Activated CD8-positive, alpha-beta memory T cell treated with anti-CD3 and anti-CD28 coated beads for 4 hours (primary cell): ENCODE measurements at places on chromosomes 13 and 19.
A peak's percentile ranks its signal among the peaks of the same experiment; 100 is the strongest.

DNA sequence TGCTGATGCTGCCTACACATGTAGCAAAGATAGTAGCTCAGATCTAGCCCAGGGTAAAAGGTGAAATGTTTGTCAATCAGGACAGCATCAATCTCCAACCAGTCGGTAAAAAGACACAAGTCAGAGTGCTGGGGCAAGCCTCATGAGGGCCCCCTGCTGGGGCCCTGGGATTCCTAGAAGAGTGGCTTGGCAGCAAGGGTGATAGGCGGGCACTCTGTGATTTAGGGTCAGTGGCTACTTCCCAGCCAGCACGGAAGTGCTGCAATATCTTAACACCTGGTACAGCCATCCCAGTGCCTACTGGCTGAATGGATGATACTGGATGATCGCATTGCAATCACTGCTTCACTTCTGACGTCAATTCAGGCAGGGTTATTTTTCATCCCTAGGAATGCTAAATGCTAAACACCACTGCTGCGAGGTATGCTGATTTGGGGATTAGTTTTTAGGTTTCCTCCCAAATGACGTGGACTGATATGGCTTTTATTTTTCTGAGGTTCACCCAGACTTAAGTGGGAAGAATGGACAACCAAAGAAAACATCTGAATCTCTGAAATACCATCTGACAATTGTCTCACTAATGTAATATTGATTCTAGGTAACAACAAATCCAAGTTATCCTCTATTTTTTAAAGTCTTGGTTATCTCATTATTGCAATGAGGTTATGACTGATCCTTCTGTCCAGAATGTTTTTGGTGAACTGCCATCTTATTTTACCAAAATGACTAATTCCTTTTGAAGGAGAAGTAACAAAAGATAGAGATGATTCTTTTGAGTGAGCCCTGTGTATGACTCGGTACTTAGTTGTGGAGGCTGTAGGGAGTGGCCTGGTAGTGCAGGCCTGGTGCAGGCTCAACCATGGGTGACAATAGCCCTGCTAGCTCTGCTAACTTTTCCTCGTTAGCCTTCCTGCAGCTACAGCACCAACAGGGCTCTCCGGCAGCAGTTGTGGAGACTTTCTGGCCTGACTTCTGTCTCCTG lies 432.5 kb downstream of the FGF9 start:
- no peak for DNase-seq

DNA sequence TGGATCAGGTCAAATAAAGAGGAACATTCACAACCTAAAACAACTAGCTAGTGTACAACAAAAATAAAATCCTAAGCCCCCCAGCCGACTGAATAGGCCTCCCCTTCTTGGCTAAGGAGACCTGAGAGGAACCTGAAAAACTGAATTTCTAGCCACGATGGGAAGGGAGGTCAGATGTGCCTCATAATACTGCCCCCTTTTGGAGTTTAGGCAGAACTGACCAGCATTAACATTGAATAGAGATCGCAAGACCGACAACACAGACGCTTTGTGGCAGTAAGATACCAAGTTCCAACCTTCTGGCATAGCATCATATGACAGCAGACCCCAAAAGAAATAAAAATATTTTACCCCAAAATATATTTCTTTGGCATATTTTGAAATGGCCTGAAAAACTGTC lies 15.9 kb downstream of the CBY2 start:
- DNase-seq, result no peak

DNA sequence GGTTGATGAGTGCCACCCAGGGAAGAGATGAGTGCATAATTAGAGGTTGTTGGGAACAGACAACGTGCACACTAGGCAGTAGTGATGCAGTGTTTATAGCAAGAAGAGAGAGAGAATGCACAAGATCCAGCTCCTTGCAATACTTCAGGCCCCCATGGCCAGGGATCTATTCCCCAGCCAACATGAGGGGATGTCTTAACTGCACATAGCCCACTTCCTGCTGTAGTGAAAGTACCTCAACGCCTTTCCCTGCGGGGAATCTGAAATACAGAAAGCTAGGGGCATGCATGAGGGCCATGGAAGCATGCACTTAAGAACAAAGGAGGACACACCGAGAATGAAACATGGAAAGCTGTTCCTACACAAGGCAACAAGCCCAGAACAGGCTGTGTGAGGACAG lies 636.7 kb upstream of the GPC6 start:
- DNase-seq, result no peak

DNA sequence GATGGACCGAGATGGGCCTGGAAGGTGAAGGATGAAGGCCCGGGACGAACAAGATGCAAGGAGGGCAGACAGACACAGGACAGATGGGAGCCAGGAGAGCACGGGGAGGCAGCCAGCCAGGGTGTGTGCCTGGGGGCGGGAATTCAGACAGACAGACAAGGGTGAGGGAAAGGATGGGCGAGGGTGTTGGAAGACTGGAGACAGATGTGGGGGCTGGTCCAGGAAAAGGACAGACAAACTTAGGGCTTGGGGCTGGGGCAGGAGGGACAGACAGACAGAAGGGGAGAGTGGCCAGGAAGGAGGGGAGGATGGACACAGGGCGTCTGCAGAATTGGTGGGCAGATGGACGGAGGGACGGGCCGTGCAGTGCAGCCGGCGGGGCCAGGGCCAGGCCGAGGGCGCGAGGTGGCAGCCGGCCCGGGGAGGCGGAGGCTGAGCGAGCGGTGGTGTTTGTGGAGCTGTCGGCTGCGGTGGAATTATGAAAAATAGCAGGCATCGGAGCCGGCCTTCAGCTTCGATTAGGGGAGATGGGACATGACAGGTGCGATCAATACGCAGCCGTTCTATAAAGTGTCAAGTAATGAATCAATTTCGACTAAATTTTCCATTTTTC lies 4.6 kb upstream of the ERFL start:
- no peak for DNase-seq

- DNase-seq, result no peak
Observed at GRCh38 chr13:99941086-99941485, 30.5 kb downstream of the ZIC5 start.

DNA sequence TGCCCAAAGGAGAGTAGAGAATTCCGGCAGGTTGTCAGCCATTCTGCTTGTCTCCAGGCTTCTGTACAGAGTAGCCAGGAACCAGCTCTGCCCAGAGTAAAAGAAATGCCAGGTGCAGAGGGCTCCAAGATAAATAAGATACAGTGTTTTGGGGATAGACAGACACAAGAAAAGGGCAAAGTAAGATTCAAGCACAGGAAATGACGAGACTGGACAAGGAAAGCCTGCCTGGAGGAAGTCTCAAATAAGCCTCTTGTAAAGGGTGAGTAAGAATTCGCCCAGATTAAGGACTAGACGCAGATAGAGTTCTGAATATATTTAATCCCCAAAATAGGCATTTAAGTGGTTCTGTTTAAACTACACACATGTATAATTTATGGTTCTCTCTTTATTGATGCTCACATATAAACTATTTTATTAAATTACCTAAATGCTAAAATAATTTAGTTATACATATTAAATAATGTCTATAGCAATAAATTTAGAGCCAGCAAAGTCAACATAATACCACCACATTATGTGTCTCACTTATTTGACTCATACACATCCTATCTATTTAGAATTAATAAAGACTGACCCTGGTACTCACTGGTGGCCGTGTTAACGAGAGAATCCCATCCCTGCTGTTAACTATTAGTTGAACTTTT lies 98.4 kb upstream of the RAP2A start:
- no peak for DNase-seq

DNA sequence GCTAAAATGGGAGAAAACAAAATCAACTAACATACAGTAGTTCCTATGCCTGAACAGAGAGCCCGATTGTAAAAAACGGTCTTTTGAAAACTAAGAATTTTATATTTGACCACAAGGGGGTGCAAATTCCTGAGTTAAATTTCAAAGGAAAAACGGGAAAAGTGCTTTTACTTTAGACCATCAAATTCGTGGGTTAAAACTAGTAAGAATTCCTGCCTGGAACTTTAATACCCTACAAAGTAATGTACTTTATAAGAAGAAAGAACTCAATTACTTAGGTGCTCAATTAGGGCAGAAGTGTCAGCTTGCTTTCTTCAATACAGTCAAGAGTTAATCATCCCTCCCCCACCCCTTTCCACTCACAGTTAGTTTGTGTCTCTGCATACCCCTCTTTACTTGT lies 69.8 kb downstream of the KCNRG start:
- DNase-seq, result no peak

DNA sequence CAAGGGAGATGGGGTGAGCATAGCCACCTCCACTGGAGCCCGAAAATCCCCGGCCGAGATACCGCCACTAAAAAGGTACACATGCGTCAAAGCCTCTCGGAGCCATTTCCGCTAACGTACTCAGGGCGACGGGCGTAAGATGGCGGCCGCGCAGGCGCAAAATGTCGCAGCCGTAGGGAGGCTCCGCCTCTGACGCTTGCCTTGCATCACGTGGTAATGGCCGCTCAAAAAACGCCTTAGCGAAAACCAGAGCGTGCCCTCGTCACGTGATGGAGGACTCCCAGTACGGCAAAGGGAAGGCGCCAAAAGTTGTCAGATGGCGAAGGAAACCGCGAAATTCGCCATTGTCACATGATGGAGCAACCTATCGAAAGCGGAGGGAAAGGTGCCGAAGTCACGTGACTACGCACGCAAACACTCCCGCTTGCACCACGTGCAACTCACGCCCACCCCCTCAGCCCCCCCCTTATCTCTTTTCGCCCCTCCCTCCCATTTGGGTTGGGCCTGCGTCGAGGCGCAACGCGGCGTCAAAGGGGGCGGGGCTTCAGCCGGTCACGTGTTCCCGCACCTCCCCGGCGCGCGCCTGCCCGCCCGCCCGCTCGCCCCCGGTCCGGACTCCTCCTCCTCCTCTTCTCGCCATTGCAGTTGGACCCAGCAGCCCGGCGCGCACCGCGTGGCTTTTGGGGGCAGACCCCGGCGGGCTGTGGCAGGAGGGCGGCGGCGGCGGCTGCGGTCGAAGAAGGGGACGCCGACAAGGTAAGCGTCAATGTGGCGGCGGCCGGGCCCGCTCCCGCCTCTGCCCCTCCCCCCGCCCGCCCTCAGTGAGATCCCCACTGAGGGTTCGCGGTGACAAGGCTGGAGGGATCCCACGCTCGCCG lies at the start of gene ILF3:
Gene ILF3, plus strand, starts transcription at position 615 of the 878 bp plus-strand sequence. CDS start 16,260 bp downstream, outside the sequence.
- DNase-seq, result peak; percentile 100

DNA sequence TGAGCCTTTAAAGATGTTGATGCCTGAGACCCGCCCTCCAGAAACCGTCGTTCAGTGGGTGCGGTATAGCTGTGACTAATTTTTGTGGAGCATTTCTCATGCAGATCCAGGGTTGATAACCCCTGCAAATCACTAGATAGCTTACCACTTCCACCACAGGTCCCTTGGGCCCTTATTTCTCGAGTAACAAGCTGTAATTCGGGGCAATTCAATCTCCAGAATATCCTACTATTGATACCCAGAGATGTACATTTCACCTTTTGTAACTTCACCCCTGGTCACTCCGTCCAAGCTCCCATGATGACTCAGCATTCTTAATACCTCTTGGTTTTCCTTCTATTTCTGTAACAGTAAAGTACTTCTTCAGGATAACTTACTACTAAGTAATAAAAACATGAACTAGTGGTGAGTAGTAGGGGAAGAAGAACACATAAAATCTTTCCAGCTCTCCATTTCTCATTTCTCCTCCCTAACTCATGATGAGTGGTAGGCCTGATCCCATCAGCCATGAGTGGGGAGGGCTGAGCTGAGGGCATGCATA lies 71.9 kb upstream of the UBL3 start:
- no peak for DNase-seq

- no peak for DNase-seq
Observed at GRCh38 chr13:20843166-20843565, 59.4 kb downstream of the XPO4 start.

GRCh38 chr13:51000571-51001260 lies 91.1 kb downstream of the RNASEH2B start:
- DNase-seq, result no peak
